ENCODE measurements at places on chromosomes 5 and 9. TPM values are rescaled to one million over a fixed set of nuclear protein-coding genes. Genes with fewer than 3 reads are reported as not detected.

GRCh38 chr5:39948341-39948740, 523.6 kb upstream of the DAB2 start:
- DNase-seq = no peak

TLR4 gene
- 2.0 TPM for polyA plus RNA-seq

FAM221B gene
- not detected for polyA plus RNA-seq

SCGB3A2 gene
- not detected for polyA plus RNA-seq

KLHL3 gene
- 8.3 TPM for polyA plus RNA-seq

DNA sequence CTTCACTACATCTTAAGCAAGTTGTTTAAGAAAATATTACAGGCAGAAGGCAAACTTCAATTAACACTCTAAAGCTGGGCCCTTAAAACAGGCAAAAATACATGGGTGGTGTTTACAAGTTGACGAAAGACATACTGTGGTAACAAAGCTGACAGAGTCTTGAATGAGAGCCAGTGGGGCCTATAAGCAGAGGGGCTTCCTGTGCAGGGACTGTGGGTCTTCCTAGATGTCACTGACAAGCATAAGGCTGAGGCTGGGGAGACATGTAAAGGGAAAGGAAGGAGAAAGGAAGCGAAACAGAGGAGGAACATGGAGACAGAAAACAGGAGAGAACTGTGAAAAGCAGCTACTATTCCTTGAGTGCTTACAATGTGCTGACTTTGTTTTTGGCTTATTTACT, 308.0 kb upstream of the RPS23 start:
- no peak for DNase-seq

SLC22A4 gene
- 3.7 TPM for polyA plus RNA-seq

RANBP17 gene
- polyA plus RNA-seq = 0.79 TPM

DNA sequence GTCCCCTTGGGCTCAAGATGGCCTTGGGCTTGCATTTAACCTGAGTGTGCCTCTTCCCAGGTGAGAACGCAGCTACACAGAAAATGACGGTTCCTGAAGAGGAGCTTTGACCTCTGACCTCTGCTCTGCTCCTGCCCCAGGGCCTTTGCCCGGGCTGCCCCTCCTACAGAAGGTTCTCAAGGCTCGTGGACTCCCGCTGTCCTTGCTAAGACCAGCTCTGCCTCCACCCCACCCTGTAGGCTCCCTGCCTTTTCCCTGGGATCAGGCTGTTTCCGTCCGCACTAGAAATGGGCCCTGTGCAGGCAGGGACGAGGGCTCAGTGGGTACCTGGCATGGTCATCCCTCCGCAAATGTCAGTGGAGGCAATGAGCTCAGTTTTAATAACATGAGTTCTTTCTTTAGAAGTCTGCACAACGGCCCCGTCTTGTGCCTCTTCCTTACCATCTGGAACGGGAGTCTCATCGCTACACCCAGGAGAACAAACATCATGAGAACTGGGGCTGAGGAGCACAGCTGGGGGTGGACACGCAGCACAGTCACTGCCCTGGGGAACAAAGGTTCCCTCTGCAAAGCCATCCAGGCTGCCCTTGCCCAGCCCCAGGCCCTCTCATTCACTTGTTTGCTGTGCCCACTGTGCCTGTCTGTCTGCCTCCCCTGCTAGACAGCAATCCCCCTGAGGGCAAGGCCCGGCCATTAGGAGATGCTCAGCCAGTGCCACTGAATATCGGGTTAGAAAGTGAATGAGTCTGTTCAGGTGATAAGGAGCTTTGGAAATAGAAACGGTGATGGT, 26.7 kb upstream of the LPCAT1 start:
- no peak for DNase-seq
